Vagina (tissue), 2 donors: ENCODE measurements at places on chromosomes 1 and 21.

DNA sequence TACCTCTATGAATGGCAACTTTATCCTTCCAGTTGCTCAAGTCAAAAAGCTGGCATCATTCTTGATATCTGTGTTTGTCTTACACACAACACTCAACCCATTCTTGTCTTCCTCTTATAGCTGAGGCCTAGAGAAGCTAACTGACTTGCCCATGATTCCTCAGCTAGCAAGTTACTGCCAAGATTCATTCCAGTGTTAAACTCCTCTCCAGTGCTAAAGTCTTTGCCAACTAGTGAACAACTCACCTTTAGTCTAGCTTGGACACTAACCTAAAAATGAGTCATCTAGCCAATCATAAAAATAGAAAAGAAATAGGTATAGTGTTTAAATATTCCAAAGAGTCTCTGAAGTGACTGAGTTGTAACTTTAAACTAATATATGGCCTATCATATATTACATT lies 45.6 kb upstream of the RGS2 start:
- DNase-seq, result no peak

GRCh38 chr1:187474336-187474735 lies 645.6 kb downstream of the PLA2G4A start:
- DNase-seq, result no peak

DNA sequence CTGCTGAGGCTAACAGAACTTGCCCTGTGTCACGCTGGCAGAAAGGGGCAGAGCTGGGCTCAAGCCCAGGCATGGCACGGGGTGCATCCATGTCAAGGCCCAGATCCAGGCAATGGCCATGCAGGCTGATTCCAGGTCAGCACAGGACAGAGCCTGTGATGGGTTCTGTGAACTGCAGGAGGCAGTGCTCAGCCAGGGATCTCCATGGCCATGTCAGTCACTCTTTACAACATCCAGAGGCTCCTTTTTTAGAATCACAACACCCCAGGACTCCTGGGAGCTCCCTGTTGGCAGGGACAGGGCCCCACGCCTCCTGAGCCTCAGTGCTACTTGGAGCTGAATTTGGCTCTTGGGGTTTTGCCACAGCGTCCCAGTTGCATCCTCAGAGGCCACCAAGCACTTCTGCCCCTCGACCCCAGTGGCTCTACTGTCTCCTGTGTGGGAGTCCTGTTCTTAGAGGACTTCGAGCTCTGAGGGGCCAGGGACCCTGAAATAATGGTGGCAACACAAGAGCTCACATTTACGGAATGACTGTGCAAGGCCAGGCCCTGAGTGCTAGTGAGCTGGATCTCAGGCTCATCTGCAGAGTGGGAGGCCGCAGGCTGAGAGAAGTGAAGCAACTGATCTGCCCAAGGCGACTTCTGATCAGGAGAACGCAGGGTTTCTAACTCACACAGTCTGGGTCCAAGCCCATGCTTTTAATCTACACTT lies 211.5 kb downstream of the TRABD2B start:
- no peak for DNase-seq

DNA sequence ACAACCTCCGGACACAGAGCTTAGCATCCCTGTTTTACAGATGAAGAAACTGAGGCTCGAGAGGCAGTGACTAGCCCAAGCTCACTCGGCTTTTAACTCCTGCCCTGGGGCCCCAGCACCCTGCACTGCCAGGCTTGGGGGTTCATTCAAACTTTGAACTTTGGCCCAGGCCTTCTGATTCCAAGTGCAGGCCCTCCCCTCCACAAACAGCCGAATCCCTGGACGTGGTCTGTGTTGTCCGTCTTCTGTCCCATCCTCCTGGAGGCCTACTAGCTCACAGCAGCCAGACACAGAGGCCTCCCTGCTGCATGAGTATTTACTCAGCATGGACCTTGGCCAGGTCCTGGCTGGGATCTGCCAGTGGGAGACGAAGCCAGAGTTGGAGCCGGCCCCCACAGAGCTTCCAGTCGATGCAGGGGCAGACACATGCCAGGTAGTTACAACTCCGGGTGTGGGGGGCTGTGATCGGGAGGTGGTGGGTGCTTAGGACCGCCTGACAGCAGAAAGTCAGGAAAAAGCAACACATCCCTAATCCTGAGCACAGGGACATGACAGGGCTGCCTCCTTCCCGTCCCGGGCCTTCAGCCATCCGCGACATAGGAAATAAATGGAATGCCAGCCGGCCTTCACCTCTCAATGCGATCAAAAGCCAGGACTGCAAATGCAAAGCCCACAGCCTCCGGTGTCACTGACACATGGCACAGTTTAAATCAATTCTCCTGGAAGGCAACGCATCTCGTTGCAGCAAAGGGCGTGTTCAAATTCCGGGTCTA lies 7.4 kb downstream of the IFFO2 start:
- no peak for DNase-seq

DNA sequence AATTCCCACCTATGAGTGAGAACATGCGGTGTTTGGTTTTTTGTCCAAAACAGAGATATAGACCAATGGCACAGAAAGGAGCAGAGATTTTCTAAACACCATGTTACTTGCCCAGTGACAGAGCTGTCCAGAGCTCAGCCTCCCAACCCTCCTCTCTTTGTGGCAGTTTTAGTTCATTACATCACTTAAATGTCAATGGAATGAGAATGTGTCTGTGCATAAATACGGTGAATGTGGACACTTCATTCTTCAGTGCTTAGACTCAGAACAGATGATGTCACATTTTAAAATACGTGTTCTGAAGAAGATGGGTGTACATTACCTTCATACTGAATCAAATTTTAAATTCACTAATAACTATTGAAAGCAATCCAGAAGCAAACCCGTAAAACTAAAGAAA lies 374.9 kb downstream of the DSCAM start:
- DNase-seq, result no peak

DNA sequence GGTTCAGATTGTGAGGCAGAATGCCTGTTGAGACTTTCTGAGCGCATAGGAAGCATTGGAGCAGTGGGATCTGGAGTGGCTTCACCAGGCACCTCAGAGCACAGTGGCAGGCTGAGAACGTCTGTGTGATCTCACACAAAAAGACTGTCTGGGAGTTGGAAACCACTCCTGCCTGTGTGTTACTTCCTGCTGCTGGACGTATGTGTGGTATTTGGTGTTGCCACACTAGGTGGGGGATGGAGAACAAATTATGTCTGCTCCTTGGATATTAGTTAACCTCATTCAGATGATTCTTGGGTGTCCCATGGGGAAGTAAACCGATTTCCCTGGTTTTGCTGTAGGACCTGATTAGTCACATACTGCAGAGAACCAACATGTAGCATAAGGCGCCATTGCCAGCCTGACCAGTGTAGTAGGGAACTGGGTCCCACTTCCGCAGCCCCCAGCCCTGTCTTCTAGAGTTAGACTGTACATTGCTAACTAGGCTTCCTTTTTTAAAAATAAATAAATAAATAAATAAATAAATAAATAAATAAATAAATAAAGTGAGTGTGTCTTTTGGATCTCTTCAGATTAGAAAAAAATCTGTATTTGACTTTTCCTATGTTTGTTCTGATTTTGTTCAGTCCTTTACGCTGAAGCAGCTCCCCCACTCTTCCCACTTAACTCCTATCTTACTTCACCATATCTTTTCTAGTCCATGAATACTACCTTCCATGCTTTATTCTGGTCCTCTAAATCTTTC lies 26.9 kb downstream of the UCK2 start:
- DNase-seq, result no peak

DNA sequence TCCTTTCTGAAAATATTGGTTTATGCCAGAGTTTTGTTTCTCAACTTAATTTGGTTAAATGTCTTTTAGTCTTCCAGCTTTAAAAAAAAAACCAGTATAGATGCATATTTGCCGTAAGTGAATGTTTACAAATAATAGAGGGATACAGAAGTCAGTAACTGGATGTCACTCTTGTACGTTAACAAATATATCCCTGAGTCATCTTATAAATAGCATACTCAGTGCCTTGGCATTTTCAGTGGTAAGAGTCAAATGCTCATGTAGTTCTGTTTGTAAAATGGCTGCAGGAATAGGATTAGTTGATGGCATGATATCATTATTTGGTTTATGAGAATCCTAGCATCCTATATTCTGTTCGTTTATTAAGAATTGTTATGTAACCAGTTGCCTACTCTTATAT lies 55.4 kb downstream of the SPEN start:
- no peak for DNase-seq

GRCh38 chr1:226444901-226445300 lies 37.0 kb upstream of the PARP1 start:
- no peak for DNase-seq

- DNase-seq, result no peak
Measured at GRCh38 chr1:170267317-170267716, 121.6 kb downstream of the NTMT2 start.

DNA sequence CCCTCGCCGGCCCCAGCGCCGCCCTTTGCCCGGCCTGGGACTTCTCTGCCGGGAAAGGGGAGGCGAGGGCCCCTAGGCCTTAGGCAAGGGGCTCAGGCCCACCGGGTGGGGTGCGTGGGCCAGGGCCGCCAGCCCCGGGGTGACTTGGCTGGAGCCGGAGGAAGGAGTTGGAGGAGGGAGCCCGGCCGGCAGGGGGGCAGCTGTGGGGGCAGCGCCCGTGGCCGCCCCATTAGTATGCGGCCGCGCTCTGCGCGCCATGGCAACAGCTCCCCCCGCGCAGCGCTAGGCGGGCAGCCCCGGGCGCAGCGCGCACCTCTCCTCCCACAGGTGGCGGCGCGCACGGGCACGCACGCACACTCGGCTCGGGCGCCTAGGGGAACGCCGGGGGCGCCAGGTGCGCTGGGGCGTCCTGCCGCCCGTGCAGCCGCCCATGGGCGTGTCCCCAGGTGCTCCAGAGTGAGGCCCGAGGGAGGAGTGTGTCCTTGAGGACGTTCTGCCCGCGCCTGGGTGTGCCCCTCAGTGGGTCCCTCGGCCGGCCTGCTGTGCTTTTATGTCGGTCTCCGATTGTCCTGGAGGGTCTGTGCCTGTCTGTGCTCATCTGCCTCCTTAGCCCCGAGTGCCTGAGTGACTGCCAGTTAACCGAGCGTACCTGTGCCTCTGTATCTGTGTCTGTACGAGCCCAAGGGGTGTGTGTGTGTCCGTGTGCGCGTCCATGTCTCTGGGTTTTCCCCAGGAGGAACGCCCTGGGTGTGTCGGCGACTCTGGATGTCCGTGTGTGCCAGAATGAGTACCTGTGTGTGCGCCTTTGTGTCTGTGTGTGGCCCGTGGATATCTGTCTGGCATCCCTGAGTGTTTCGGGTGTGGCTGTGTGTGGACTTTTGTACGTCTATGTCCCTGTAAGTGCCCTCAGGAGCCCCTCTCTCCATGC lies 38.2 kb upstream of the WASF2 start:
- no peak for DNase-seq

- no peak for DNase-seq
Measured at GRCh38 chr1:184781941-184782340, 27.3 kb upstream of the EDEM3 start.
